ENCODE measurements at places on chromosomes 3 and 15. TPM values are rescaled to one million over a fixed set of nuclear protein-coding genes. Genes with fewer than 3 reads are reported as not detected.

The HYAL3 gene
- 12.8 TPM for polyA plus RNA-seq

The PPM1L gene
- 0.35 TPM for polyA plus RNA-seq

The TRPM7 gene
- polyA plus RNA-seq, result 6.4 TPM

The SPTSSB gene
- polyA plus RNA-seq, result not detected

The RARB gene
- polyA plus RNA-seq, result 15.3 TPM

The ATP13A5 gene
- polyA plus RNA-seq, result not detected

The SYNPR gene
- not detected for polyA plus RNA-seq

The COL8A1 gene
- 581 TPM for polyA plus RNA-seq

The GOLGA8R gene
- polyA plus RNA-seq, result 0.14 TPM

The LARP6 gene
- polyA plus RNA-seq, result 56.1 TPM

The RUBCN gene
- 18.5 TPM for polyA plus RNA-seq

- no peak for DNase-seq
Measured at GRCh38 chr3:4350789-4351163, 47.6 kb downstream of the SETMAR start.

GRCh38 chr3:195366200-195366925 lies 76.5 kb downstream of the ACAP2 start:
- no peak for DNase-seq

DNA sequence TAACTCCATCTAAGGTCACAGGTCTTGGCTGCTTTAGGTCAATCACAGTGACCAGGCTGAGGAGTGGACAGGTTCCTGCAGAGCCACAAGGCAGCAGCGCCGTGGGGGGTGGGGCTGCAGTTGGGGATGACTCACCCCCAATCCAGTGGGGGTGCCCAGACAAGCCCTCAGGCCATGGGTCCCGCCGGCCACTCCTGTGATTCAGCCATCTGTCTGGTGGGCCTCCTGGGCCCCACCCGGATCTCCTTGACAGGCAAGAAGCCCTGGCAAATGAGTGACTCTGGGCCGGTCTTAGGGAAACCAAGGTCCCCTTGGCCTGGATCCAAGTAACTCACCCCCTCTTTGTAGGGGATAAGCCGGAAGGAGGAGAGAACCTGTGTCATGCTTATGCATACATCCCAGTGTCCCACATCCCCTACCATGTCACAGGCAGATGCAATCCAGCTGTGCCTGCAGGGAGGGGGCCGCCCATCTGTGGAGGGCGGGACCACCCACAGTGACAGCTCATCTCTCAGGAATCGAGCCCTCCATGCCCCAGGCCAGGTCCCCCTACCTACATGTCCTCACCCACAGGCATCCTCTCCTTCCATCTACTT lies 495 bp upstream of the COL7A1 start:
- peak; percentile 20 for DNase-seq

DNA sequence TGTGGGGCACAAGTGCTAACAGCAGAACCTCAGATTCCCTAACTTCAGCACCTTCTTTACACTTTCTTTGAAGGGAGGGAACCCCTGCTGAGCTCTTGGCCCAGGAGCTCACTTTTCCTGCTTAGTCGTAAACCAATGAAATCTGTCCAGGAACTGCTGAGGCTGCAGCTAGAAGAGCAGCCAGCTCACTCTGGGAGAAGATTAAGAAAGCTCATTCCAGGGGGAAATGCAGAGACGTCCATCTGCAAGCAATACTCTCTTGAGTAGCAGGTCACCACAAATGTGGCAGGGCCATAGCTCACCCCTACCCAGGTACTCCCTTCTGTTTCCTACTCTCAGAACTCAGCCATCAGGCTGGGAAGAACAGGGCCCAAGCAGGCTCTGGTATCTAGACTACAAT lies 103.3 kb downstream of the WDR76 start:
- no peak for DNase-seq

GRCh38 chr15:90000186-90001001 lies 730 bp upstream of the ZNF710 start:
- DNase-seq, result peak; percentile 37

GRCh38 chr3:46429250-46429649 lies 22.2 kb downstream of the CCRL2 start:
- no peak for DNase-seq

- no peak for DNase-seq
Measured at GRCh38 chr15:68488966-68489365, 57.0 kb upstream of the ITGA11 start.

DNA sequence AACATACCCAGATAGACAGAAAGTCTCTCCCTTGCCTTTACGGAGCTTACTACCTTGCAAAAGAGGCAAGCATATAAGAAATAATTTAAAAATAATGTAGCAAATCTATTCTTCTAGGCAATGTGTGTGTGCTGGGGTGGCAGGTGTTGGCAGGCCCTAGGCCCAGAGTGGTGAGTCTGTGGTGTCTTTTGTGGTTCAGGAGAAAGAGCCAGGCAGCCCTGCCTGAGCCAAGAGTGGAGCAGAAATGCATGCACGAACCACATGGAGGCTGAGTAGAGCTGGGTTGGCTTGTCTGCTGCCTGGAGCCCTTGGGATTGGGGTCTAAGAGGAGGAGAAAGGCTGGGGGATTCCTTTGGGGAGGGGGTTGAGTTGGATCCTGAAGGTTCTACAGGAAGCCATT lies 70.2 kb upstream of the MYZAP start:
- no peak for DNase-seq

DNA sequence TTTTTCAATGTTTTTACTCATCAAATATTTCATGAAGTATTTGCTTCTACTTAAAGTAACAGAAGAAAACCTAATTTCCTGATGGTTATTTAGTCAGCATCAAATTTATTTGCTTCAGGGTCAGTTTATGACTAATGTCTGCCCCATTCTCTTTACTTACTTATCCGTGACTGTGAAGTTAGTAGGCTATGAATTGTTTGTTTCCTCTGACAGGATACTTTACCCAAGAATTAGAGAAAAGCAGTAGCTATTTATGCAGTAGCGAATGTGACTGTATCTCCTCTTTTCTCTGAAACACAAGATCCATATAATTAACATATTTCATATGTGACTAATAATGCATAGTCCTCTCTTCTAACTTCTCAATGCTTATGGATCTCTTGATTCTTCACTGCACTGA lies 329.9 kb upstream of the ROBO1 start:
- peak; percentile 40 for DNase-seq

DNA sequence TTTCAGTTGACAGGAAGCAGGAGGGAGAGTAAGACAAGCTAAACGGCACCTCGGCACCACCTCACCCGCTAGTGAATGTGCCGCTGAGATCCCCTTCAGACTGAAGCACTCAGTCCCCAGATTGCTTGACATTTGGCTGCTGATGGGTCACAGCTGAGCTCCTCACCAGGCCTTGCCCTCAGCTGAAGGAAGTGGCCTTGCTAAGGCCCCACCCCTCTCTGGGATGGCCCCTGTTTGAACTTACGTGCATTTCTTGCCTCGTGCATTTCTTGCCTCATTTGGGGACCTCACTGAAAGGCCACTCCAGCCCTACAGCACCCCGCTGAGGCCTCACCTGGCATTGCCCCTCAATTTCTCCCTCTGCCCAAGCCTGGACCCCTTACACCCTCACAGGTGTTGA lies 39.8 kb downstream of the EOGT start:
- DNase-seq, result no peak

GRCh38 chr3:173711619-173712018 lies 314.1 kb downstream of the NLGN1 start:
- peak; percentile 33 for DNase-seq

DNA sequence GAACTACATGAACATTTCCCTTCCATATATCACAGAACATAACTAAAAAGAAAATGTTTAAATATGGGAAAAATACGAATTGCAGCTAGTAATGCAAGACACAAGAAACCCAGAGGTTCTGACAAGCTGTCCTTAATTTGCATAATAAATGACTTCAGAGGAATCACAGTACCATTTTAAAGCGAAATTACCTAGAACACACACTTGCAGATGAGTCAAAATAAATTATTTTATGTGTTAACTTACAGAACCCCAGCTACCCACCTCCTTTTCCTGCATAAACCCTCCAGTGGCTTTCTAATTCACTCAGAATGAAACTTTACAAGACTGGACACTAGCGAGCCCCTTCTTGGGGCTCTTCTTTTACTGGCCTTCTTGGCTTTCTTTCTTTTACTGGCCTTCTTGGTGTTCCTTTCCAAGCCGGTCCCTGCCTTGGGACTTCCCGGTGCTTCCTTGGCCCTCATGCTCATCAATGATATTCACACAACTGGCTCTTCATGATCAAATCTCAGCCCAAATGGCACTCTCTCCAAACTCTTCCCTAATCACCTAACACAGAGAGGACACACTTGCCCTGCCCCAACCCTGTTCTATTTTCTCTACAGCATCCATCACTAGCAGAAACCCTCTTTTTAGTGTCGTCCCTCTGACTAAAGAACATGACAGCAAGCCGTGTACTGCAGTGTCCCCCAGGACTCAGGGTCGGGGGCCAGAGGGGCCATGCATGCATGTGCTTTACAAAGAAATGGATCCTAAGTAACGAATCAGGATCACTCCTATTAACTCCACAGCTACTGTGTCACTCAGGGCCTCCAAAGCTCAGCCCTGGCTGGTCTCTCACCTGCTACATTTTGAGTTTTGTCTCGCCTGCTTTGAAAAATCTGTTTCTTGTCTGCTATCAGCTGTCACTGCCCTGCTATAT lies 4.8 kb downstream of the CHSY1 start:
- DNase-seq, result no peak

DNA sequence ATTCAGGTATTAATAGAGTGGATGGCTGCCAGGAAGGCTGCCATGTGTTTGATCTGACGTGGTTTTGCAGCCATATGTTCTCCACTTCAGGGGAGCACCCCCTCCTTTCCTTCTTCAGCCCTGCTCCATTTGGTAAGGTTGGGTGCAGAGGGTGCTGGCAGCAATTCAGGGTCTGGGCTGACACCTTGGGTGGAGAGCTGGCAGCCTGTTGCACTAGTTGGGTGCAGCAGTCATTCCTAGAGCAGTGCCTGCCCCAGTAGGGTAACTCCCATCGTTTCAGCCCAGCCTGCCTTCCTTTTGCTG lies 1.5 kb downstream of the TYRO3 start:
- DNase-seq, result no peak

- DNase-seq, result peak; percentile 11
Measured at GRCh38 chr15:70091726-70092463, 5.8 kb downstream of the TLE3 start.

- DNase-seq, result no peak
Measured at GRCh38 chr3:185741586-185741985, 83.3 kb downstream of the IGF2BP2 start.

DNA sequence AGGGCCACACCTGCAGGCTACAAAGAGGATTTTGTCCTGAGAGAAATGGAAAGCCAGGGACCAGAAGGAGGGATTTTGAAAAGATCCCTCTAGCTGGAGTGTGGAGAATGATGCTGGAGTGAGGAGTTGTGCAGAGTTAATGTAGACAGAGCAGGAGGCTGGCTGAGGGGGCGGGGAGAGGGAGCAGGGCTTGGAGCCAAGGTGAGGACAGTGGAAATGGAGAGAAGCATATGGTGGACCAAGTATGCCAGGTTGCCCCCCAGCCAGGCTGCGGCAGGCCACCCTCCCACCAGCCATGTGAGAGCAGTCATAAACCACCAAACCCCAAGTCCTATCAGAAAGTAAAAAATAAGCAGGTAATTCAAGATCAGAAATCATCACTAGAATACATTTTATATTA lies 14.7 kb downstream of the RARRES1 start:
- no peak for DNase-seq

- DNase-seq, result no peak
Measured at GRCh38 chr15:58080398-58080797, 14.9 kb upstream of the ALDH1A2 start.

- DNase-seq, result peak; percentile 67
Measured at GRCh38 chr3:123521179-123521969, 63.5 kb downstream of the HACD2 start.

DNA sequence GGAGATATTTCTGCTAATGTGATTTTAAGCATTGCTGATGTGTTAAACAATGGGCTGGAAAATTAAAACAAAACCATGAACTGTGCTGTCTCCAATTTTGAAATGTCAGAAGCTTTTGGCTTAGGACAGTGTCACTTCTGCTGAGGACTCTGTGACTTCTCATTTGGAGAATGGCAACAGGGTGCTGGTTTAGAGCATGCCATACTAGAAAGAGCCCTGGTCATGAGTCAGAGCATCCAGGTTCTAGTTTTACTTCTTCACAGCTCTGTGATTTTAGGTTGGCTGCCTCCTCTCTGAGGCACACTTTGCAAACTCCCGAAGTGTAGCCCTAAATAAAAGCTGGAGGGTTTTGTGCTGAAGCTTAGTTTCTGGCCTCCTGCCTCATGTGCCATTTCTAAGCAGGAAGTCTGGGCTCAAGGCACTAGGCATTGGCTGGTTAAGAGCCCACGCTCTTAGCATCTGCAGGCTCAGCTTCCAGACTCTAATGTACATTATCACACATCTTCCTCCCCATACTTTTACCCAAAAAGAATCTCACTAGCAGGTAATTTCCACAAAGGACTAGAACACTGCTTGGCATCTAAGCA lies 193.8 kb downstream of the CNTN3 start:
- no peak for DNase-seq

- DNase-seq, result peak; percentile 85
Measured at GRCh38 chr3:159872374-159873109, 116.1 kb upstream of the IL12A start.

GRCh38 chr15:68268405-68268804 lies 9.1 kb upstream of the FEM1B start:
- no peak for DNase-seq

All from endothelial cell of umbilical vein (primary cell).